ENCODE measurements at places on chromosomes 11 and 22.
A peak's percentile ranks its signal among the peaks of the same experiment; 100 is the strongest.

DNA sequence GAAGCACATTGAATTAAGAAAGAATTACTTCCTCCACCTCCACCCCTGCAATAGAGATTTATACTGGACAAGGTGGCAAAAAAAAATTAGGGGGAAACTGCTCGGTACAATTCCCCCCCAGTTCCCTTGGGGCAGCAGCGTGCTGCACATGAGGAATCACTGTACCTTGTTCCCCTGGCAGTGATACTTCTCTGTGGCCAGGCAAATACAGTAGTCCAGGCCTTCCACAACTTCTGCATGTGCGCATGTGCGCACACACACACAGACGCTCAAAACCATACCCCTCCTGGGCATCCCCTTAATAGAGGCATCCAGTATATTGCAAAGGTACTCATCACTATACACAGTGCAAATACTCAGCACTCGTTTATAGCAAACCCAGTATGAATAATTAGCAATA is 68.9 kb downstream of the ARFGAP2 start:
- DNase-seq, result no peak

DNA sequence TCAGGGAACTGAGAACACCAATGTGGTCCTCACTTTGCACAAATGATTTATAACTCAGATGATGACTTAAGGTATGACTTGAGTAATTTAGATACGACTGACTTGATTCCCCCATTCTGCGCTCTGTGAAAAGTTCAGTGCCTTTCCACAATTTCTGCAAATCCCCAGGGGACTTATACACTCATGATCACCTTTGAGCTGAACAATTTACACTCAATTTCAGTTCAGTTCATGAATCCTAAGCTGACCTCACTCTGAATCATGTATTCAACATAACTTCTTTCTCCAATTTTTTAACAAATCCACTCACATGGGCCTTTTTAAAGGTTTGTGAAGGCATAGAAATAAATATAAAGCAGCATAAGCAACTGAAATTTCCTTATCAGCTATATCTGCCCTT is 274.2 kb downstream of the FAM76B start:
- DNase-seq, result no peak

DNA sequence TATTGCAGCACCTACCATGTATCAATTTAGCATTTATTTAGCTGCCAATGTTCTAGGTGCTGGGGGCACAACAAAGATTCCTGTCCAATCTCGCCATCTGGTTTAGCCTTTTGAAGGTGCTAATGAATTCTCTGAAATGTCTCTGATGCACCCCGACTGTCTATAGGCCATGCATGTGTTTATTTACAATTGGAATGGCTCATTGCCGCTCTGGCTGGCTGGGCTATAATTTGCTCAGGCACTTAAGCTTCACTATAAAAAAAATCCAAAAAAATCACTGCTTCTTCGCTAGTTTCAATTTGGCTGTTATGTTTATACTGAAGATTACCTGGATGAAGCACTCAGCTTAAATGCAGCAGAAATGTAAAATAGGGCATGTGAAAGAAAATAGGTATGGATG is 115.0 kb upstream of the PAX6 start:
- no peak for DNase-seq

DNA sequence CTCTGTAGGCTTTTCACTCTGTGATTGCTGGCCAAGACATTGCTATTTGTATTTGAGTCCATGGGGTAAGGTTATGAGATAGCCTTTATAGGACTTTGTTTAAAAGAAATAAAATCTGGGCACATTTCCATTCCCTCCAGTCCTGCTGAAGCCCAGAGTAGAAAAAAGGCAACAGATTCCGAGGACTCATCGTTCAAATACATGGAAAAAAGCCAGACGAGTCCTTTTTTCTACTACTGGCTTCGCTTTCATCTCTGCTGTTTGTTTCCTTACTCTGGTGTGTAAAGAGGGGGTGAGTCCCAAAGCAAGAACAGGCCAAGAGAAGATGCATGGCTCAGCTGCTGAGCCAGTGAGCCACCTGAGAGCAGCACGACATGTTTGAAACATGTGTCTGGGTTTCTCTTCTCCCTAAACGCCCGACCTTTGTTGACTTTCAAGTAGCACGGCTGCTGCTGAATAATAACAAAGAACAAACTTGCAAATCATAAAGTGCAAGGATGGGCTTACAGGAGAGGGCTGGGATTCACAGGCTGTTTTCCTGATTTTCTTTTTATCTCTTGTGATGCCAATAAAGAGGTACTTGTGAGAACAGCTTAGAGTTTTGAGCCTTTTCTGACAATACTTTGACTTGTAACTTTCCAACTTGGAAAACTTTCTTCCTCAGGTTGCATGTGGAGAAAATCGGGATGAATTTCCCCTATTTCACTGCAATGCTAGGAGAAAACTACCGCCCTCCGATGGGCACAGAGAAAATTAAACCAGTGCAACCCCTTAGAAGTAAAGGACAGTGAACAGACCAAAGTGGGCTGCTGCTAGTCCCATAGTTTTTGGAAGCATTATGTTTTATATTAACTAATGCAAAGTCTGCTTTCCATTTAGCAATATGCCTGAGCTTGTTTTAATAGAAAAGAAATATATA is 195.2 kb upstream of the RAG2 start:
- no peak for DNase-seq

GRCh38 chr11:77658213-77659013 is 20.8 kb upstream of the CLNS1A start:
- DNase-seq, result no peak

DNA sequence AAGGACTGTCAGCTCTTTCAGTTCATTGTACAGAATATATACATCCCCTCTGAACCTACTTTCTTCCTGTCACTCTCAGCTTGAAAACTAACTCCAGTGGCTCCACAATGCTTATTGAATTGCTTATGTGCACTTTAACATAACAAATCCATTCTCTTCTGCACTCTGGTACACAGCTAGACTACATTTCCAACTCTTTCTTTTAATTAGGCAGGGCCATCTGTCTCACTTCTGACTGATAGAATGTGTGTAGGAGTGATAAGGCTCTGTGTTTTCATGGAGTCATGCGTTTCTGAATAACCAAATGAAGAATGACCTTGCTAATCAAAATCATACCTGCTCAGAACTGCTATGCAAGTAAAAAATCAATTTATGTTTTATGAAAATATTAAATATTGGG is 278.5 kb upstream of the CCDC179 start:
- no peak for DNase-seq

- no peak for DNase-seq
Observed at GRCh38 chr11:117806846-117807245, 9.8 kb upstream of the DSCAML1 start.

DNA sequence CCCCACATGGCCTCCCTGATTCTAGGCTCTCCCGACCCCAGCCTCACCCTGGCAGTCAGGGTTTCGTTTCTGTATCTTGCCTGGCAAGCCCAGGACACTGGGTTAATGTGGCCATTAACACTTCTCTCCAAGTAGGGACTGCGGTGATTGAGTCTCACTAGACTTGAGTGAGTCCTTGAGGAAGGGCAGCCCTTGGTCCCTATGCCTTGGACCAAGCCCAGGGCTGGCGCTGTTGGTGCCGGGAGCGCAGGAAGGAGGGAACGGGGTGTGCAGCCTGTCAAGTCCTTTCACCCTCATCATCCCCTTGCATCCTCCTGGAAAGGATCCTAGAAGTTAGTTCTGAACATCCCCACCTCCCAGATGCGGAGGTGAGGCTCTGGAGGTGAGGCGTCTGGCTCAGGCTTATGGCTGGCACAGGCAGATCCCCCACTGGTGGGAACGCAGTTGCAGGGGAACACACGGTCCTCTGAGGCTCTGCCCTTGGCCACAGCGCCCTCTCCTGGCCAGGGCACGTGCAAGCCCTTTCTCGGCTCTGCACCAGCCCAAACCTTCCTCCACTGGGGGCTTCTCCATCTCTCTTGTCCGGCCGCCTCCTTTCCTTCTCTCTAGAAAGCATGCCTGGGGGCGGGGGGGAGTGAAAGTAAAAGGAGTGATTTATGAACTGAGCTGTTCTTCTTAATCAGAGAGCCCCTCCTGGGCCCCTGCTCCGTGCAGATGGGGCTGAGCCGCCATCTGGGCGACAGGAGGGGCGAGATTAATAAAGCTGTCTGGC is 56.7 kb downstream of the TP53I11 start:
- DNase-seq, result peak; percentile 67

DNA sequence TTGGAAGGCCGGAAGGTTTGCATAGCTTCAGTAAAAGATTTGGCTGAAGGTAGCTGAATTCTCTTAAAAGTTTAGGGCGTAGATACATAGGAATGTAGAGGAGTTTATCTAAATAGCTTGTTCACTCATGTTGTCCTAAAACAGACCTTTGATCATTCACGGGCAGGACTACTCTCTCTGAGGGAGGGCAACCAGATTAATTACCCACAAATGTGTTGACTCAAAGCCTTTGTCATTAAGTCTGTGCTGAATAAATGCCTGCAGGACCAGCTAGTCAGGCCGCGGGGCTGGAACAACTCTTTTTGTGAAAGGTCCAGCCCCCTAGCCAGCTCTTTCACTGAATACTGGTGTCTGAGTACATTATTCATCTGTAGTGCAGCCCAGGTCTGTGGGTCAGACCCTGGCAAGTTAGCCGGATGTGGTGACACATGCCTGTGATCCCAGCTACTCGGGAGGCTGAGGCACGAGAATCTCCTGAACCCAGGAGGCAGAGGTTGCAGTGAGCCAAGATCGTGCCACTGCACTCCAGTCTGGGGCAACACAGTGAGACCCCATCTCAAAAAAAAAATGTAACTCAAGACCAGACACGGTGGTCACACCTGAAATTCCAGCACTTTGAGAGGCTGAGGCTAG is 2.8 kb upstream of the FADD start:
- DNase-seq, result no peak

- no peak for DNase-seq
Observed at GRCh38 chr11:57348636-57349313, 10.6 kb downstream of the P2RX3 start.

- no peak for DNase-seq
Observed at GRCh38 chr11:1074244-1075221, at the start of gene MUC2. MUC2 (plus strand) TSS chr11:1074874.
